ENCODE measurements at places on chromosomes 3 and 15.

- no peak for DNase-seq
Observed at GRCh38 chr15:64503640-64504039, 43.3 kb downstream of the ZNF609 start.

GRCh38 chr3:193835414-193835813, 242.4 kb downstream of the OPA1 start:
- no peak for DNase-seq

- DNase-seq: no peak
Observed at GRCh38 chr15:71201477-71201876, 86.2 kb downstream of the THSD4 start.

GRCh38 chr15:35023804-35024203, 35.7 kb upstream of the ZNF770 start:
- DNase-seq: no peak

GRCh38 chr3:39343076-39343717, 13.7 kb downstream of the CCR8 start:
- no peak for DNase-seq

- no peak for DNase-seq
Observed at GRCh38 chr3:45139372-45140140, 6.6 kb downstream of the CDCP1 start.

DNA sequence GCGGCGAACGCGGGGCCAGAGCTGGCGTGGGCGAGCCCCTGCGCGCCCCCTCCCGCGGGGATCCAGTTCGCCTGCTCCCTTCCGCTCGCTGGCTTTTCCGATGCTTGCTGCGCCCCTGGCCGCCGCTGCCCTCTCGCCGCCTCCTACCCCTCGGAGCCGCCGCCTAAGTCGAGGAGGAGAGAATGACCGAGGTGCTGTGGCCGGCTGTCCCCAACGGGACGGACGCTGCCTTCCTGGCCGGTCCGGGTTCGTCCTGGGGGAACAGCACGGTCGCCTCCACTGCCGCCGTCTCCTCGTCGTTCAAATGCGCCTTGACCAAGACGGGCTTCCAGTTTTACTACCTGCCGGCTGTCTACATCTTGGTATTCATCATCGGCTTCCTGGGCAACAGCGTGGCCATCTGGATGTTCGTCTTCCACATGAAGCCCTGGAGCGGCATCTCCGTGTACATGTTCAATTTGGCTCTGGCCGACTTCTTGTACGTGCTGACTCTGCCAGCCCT, 721 bp downstream of the P2RY1 start:
- DNase-seq: no peak

- no peak for DNase-seq
Observed at GRCh38 chr3:151297429-151297828, 19.1 kb upstream of the P2RY14 start.

DNA sequence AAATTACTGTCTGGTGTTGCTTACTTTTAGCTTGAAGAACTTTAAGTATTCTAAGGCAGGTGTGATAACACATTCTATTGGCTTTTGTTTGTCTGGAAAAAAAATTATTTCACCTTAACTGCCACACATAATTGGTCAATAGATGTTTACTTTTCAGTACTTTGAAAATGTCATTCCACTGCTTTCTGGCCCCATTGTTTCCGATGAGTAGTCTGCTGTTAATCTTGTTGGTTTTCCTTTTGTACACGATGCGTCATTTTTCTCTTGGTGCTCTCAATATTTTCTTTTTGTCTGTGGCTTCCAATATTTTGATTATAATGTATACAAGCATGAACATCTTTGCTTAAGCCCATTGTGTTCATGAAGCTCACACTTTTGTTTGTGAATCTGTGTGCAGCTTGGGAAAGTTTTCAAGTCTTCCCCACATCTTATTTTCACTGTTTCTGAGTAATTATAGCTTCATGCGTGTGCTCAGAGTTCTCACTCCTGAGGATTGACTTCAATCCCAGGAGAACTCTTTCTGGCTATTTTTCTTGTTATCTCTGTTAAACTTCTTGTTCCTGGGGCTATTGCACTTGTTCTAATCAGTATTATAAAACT, 664.7 kb downstream of the IGSF11 start:
- no peak for DNase-seq

- DNase-seq: no peak
Observed at GRCh38 chr3:7332696-7333095, 471.8 kb downstream of the GRM7 start.

DNA sequence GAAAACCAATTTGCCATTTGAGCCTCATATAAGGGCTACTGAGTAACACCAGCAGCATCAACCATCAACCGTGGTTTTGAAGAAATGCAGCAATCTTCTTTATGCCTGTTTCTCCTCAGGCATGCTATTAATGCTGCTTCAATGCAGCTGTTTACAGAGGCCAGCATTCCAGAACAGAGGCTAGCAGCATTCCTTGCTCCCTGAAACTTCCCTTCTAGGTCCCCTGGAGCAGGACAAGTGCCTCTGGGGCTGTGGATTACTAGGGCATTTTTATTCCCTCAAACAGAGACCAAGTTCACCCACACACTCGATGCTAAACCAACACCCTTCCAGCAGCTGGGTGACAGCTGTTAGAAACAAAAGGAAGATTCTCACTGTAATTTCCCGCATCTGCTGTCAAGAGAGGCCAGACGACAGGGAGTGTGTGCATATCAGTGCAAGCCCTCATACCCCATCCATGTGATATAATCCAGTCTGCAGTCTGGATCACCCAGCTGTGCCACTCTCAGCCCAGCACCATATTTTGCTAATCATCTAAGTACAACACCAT, 57.5 kb downstream of the HOMER2 start:
- DNase-seq: no peak

- DNase-seq: no peak
Observed at GRCh38 chr3:85003479-85003878, 44.7 kb downstream of the CADM2 start.

- DNase-seq: no peak
Observed at GRCh38 chr3:124174476-124174875, 182.6 kb upstream of the ROPN1 start.

GRCh38 chr3:55203006-55203405, 275.1 kb upstream of the LRTM1 start:
- DNase-seq: no peak

All from HS-27A (cell line).